ENCODE measurements at places on chromosomes 5 and 9.

GRCh38 chr5:115850744-115851416, 9.1 kb downstream of the AP3S1 start:
- no peak for DNase-seq

DNA sequence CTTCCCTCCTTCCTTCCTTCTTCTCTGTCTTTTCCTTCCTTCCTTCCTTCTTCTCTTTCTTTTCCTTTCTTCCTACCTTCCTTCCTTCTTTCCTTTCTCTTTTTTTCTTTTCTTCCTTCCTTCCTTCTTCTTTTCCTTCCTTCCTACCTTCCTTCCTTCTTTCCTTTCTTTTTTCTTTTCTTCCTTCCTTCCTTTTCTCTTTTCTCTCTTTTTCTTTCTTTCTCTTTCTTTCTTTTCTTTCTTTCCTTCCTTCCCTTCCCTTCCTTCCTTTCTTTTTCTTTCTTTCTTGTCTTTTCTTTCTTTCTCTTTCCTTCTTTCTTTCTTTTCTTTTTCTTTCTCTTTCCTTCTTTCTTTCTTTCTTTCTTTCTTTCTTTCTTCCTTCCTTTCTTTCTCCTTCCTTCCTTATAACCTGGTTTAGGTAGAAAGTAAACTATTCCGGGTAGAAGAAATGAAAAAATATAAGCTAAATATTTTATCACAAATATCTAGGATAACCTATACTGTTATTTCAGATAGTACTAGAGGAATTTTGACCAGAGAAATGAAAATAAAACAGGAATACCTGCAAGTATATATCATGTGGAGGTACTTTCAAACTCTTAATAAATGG, 1741.8 kb upstream of the CDH9 start:
- no peak for DNase-seq

DNA sequence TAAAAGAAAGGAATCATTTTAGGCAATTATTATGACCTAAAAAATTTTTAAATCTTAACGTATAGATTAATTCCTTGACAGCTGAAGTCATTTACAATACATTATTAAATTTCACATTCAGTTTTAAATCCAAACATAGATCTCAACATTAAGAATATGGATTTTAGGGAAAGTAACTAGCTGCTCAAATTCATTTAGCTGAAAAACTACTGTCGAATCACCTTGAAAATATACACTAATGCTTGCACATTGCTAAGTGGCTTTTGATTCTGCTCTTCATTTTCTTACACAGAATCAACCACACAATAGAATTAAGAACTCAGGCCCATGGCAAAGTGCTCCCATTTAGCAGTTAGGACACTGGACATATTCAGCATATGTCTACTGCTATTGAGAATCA, 454.2 kb downstream of the RAB3C start:
- DNase-seq: no peak

DNA sequence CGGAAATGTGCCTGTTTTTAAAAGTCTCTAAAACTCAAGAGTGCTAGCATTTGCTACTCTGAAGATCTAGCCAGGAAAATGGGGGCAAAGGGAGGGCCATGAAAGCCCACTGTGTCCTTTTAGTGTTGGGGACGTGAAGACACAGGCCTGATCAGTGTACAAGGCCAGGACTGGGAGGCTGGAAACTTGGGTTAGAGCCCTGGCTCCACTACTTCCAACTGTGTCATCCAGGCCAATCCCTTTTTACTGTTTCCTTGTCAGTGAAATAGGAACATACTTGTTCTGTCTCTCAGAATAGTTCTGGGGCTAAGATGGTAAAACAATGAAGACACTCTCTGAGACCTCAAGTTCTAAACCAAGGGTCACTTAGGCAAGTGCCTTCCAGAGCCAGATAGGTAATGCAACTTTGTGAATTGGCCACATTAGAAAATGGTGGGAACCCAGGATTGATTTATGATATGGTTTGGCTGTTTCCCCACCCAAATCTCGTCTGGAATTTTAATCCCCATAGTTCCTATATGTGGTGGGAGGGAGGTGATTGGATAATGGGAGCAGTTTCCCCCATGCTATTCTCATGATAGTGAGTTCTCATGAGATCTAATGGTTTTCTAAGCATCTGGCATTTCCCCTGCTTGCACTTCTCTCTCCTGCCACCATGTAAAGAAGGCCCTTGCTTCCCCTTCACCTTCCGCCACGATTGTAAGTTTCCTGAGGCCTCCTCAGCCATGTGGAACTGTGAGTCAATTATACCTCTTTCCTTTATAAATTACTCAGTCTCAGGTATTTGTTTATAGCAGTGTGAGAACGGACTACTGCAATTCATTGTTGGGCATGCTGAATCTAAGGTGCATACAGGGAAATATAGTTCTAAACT, 30.4 kb upstream of the B4GALT1 start:
- DNase-seq: peak; percentile 28

GRCh38 chr5:64506567-64507263, 900 bp downstream of the RGS7BP start:
- no peak for DNase-seq

DNA sequence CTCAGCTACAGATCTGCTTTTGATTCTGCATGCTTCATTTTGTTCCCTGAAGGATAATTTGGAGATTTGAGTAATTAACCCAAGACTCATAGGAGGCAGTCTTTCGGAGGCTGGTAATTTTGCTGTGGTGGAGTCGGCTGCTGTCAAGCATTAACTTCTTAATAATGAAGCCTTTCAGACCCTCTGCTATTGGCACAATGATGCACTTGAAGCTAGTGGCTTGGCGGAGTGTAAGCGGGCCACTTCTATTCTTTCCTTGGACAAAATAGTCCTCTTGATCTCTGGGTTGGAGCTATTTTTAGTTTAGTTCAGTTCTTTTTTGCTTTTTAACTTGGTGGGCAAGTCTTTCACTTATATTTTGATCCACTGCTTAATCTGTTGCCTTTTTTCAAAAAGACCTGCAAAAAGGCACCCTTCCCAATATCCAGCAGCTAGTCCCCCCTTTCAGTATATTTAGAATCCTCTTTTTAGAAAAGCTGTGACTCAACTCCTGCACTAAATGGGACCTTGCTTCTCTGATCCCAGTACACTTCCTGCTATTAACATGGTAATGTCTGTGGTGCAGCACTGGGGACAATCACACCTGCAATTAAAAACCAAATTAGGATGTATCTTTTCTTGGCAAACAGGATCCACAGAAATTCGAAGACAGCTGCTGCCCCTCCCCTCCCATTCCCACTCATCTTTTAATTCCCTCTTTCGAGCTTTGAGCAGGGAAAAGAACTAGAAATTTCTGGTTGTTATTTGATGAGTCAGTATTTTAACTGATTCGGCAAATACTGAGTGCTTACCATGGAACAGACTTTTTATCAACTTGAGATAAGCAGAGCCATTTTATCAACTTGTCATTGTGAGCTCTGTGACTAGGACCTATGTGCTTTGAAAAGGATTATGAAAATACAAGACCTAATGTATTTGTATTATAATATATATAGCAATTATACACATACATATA, 169.4 kb upstream of the ANKRD55 start:
- DNase-seq: no peak

- DNase-seq: no peak
Measured at GRCh38 chr9:81669866-81670265, 19.5 kb downstream of the TLE1 start.

- peak; percentile 74 for DNase-seq
Measured at GRCh38 chr9:137435980-137436760, 5.0 kb downstream of the ENTPD8 start.

- no peak for DNase-seq
Measured at GRCh38 chr5:180129291-180130190, 58.0 kb upstream of the RNF130 start.

DNA sequence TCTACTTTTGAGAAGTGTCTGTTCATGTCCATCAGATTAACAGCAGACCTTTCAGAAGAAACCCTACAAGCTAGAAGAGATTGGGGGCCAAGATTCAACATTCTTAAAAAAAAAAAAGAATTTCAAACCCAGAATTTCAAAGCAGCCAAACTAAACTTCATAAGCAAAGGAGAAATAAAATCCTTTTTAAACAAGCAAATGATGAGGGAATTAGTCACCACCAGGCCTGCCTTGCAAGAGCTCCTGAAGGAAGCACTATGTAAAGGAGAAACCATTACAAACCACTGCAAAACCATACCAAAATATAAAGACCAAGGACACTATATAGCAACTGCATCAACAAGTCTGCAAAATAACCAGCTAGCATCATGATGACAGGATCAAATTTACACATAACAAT, 124.6 kb upstream of the PDE4D start:
- no peak for DNase-seq

- no peak for DNase-seq
Measured at GRCh38 chr9:115615821-115616665, 498.1 kb upstream of the TNC start.

GRCh38 chr9:114460513-114461199, 44.6 kb downstream of the WHRN start:
- no peak for DNase-seq

Measured in gastrocnemius medialis (tissue), 4 donors.